ENCODE measurements at places on chromosomes 7 and 10.
A peak's percentile ranks its signal among the peaks of the same experiment; 100 is the strongest.

DNA sequence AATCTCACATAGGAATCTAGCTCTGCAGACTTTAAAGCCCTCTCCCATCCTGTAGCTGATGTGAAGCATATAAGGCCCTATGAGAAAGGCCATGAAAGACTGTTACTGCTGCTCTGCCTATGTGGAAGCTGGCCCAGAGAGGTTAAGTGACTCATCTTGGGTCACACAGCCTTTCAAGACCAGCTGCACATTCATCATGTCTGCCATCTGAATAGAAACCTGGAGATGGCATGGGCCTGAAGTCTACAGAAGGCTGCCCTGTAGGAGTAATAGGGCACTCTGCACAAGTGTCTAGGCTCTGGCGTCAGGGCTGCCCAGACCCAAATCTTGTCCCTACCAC, 59.4 kb upstream of the COL13A1 start:
- H3K4me3 ChIP-seq = no peak overlapping the region
- no peak overlapping the region for H3K27ac ChIP-seq
- no peaks in the 10 kb centered on the region for H3K27me3 ChIP-seq
- no peak for DNase-seq

- no peak overlapping the region for H3K4me3 ChIP-seq
- H3K27me3 ChIP-seq = no peaks in the 10 kb centered on the region
- no peaks in the 10 kb centered on the region for H3K4me1 ChIP-seq
- no peak overlapping the region for H3K27ac ChIP-seq
- DNase-seq = no peak
These were observed 24.9 kb upstream of the PFKFB3 start for GRCh38 chr10:6177880-6178281.

- no peaks in the 10 kb centered on the region for H3K4me1 ChIP-seq
- no peaks in the 10 kb centered on the region for H3K27me3 ChIP-seq
- H3K4me3 ChIP-seq = no peak overlapping the region
- no peak for DNase-seq
- H3K36me3 ChIP-seq = no peaks in the 10 kb centered on the region
These were observed 510.4 kb downstream of the SUGCT start for GRCh38 chr7:40645197-40645596.

- H3K4me1 ChIP-seq = no peaks in the 10 kb centered on the region
- H3K27me3 ChIP-seq = no peaks in the 10 kb centered on the region
- H3K4me3 ChIP-seq = no peak overlapping the region
- H3K27ac ChIP-seq = no peak overlapping the region
These were observed 18.6 kb downstream of the C7orf33 start for GRCh38 chr7:148609045-148609725.

- DNase-seq = no peak
- H3K27ac ChIP-seq = no peak overlapping the region
- no peaks in the 10 kb centered on the region for H3K36me3 ChIP-seq
- no peaks in the 10 kb centered on the region for H3K4me1 ChIP-seq
- H3K27me3 ChIP-seq = no peaks in the 10 kb centered on the region
These were observed 328.4 kb upstream of the KCND2 start for GRCh38 chr7:119944601-119944972.

GRCh38 chr7:14748461-14748860, 154.1 kb downstream of the DGKB start:
- no peak overlapping the region for H3K4me3 ChIP-seq
- no peaks in the 10 kb centered on the region for H3K4me1 ChIP-seq
- no peak overlapping the region for H3K27ac ChIP-seq
- no peaks in the 10 kb centered on the region for H3K27me3 ChIP-seq
- no peak for DNase-seq
- no peaks in the 10 kb centered on the region for H3K36me3 ChIP-seq

DNA sequence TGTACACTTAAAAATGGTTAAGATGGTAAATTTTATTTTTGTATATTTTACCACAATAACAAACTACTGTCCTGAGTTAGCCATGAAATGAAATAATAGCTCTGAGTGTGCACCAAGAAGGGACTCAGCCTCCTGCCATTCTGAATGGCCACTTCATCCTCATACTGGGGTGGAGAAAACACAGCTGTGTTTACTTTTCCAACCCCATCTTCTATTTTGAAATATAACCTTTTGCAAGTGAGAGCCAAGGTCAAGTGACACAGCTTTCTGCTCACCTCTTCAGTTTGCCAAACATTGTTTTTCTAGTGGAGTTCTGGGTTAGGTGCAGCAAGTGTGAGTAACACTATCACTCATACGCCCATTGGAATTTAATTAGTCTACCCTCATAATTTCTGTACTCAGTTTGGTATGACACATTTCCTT, 107.4 kb upstream of the GLCCI1 start:
- DNase-seq = no peak
- H3K4me1 ChIP-seq = no peaks in the 10 kb centered on the region
- H3K27ac ChIP-seq = no peak overlapping the region

GRCh38 chr10:112520914-112521313, 73.9 kb downstream of the VTI1A start:
- H3K27me3 ChIP-seq = no peaks in the 10 kb centered on the region
- no peak overlapping the region for H3K27ac ChIP-seq
- H3K36me3 ChIP-seq = no peaks in the 10 kb centered on the region

GRCh38 chr10:122044045-122044661, 55.2 kb downstream of the TACC2 start:
- no peaks in the 10 kb centered on the region for H3K4me1 ChIP-seq
- H3K27me3 ChIP-seq = no peaks in the 10 kb centered on the region
- H3K27ac ChIP-seq = no peak overlapping the region
- peak; percentile 49 for DNase-seq

- H3K4me1 ChIP-seq = no peaks in the 10 kb centered on the region
- H3K27me3 ChIP-seq = no peaks in the 10 kb centered on the region
- no peaks in the 10 kb centered on the region for H3K36me3 ChIP-seq
- no peak overlapping the region for H3K27ac ChIP-seq
- no peak overlapping the region for H3K4me3 ChIP-seq
These were observed 105.6 kb downstream of the LYZL1 start for GRCh38 chr10:29394321-29394932.

DNA sequence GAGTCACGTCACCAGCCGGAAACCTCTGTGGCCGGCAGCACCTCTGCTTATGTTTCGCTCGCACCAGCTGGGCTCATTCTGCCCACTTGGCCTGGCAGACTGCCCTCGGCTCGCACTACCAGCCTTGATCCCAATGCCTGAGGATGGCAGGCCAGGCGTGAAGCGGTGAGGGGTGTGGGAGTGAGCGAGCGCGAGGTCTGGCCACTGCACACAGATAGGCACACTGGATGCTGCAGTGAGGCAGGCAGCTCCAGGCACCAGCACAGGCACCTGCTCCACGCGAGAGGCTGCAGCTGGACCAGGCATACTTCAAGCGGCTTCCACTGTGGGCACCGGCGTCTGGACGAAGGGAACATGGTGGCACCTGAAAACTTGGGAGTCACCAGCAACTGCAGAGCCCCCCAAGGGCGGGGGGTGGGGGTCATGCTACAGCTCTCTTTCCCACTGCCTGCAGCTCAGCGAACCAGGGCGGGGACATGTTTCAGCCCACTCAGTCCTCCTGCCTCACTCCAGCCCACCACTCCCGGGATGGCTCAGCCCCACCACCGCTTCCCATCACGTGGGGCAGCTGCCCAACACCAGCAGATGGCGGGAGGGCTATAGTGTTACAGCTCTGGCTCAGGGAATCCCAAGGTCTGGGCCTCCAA, 5.4 kb upstream of the DMTF1 start:
- H3K4me3 ChIP-seq = no peak overlapping the region
- peak; percentile 10 for DNase-seq
- H3K27ac ChIP-seq = no peak overlapping the region
- H3K4me1 ChIP-seq = no peaks in the 10 kb centered on the region

- H3K36me3 ChIP-seq = no peaks in the 10 kb centered on the region
- no peaks in the 10 kb centered on the region for H3K27me3 ChIP-seq
- H3K27ac ChIP-seq = no peak overlapping the region
- DNase-seq = no peak
- H3K4me1 ChIP-seq = no peaks in the 10 kb centered on the region
- H3K4me3 ChIP-seq = no peak overlapping the region
These were observed 38.8 kb downstream of the ERLIN1 start for GRCh38 chr10:100146875-100147650.

DNA sequence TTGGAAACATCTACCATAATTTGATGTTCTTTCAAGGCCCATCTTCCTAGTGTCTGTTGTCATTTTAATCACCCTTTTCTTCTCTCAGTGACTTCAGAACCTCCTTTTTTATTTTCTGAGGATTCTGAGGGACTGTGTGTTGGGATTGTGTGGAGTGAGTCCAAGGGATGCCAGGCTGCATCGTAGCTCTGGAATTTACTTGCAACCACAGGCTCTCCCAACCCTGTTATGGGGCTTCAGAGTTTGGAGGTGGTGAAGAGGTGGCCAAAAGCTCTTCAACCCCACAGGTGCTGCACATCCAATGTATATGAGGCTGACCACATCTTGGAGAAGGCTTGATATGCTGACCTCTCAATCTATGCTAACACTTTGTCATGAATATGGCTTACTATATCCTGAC, 79.5 kb upstream of the GPR141 start:
- no peak overlapping the region for H3K27ac ChIP-seq
- H3K27me3 ChIP-seq = no peaks in the 10 kb centered on the region
- H3K4me1 ChIP-seq = no peaks in the 10 kb centered on the region
- DNase-seq = peak; percentile 6
- H3K4me3 ChIP-seq = no peak overlapping the region
- no peaks in the 10 kb centered on the region for H3K36me3 ChIP-seq

- no peak overlapping the region for H3K27ac ChIP-seq
- no peaks in the 10 kb centered on the region for H3K27me3 ChIP-seq
- no peaks in the 10 kb centered on the region for H3K4me1 ChIP-seq
These were observed 166.9 kb downstream of the GRK5 start for GRCh38 chr10:119374236-119374635.

- no peak overlapping the region for H3K27ac ChIP-seq
- no peaks in the 10 kb centered on the region for H3K27me3 ChIP-seq
- H3K4me1 ChIP-seq = no peaks in the 10 kb centered on the region
- DNase-seq = no peak
- H3K4me3 ChIP-seq = no peak overlapping the region
These were observed 60.4 kb downstream of the MEOX2 start for GRCh38 chr7:15626041-15626440.

DNA sequence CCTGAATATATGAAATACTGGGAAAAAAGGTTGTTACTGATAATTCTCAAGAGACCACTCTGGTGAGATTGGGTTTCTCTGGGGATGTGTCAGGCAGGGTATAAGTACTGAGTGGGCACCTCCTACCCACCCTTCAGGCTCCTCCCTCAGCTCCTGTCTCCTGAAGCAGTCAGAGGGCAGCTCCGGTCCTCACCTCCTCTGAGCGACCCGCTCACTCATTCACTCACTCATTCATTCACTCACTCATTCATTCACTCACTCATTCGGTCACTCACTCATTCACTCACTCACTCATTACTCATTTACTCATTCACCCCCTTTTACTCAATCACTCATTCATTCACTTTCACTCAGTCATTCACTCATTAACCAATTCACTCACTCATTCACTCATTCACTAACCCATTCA, 6.9 kb upstream of the PFKP start:
- no peak overlapping the region for H3K27ac ChIP-seq
- H3K36me3 ChIP-seq = no peaks in the 10 kb centered on the region
- no peak overlapping the region for H3K4me3 ChIP-seq
- no peaks in the 10 kb centered on the region for H3K27me3 ChIP-seq
- no peak for DNase-seq

GRCh38 chr7:43944286-43944685, 18.1 kb downstream of the UBE2D4 start:
- no peaks in the 10 kb centered on the region for H3K36me3 ChIP-seq
- H3K27me3 ChIP-seq = no peaks in the 10 kb centered on the region
- no peak for DNase-seq
- H3K4me3 ChIP-seq = no peak overlapping the region

GRCh38 chr10:8455181-8455580, 400.7 kb downstream of the GATA3 start:
- H3K4me3 ChIP-seq = no peak overlapping the region
- no peaks in the 10 kb centered on the region for H3K27me3 ChIP-seq
- H3K36me3 ChIP-seq = no peaks in the 10 kb centered on the region

DNA sequence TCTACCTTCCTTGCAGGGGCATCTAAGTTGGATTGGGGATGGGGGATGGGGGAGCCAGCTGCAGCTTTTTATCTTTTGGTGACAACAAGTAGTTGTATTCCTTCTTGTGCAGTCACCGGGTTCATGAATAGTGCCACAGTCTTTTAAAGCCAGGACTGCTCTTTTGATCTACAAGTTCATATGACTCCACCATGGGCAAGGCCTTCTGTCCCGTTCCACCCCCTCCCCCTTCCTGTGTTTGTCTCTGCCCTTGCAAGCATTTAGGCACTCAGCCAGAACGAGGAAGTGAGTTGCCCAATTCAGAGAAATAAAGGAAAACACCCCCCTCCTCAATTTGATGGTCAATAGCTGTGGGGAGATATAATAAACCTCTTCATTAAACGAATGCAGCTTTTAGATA, 44.8 kb upstream of the EGR2 start:
- no peaks in the 10 kb centered on the region for H3K4me1 ChIP-seq
- no peaks in the 10 kb centered on the region for H3K27me3 ChIP-seq
- H3K36me3 ChIP-seq = no peaks in the 10 kb centered on the region
- no peak overlapping the region for H3K27ac ChIP-seq
- DNase-seq = no peak

- H3K27me3 ChIP-seq = no peaks in the 10 kb centered on the region
- H3K4me3 ChIP-seq = no peak overlapping the region
- H3K27ac ChIP-seq = no peak overlapping the region
- DNase-seq = no peak
These were observed 225.8 kb downstream of the IPMK start for GRCh38 chr10:58041901-58042300.

DNA sequence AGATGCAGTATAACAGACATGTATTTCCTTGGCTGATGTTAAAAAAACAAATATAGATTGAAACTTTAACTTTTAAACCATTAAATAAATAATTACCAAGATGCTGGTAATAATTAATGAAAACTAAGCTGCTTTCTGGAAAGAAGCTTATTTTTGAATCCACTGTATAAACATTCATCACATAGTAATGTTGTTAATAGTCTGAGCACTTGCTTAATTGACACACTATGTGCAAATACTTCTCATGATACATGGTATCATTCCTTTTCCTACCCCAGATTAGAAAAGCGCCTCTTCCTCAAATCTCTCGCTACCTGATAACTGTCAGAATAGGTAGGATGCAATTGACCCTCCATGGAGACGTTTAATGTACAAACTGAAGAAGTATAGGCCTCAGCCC, 15.0 kb upstream of the COL28A1 start:
- H3K27me3 ChIP-seq = no peaks in the 10 kb centered on the region
- H3K36me3 ChIP-seq = no peaks in the 10 kb centered on the region
- H3K4me3 ChIP-seq = no peak overlapping the region
- no peaks in the 10 kb centered on the region for H3K4me1 ChIP-seq

DNA sequence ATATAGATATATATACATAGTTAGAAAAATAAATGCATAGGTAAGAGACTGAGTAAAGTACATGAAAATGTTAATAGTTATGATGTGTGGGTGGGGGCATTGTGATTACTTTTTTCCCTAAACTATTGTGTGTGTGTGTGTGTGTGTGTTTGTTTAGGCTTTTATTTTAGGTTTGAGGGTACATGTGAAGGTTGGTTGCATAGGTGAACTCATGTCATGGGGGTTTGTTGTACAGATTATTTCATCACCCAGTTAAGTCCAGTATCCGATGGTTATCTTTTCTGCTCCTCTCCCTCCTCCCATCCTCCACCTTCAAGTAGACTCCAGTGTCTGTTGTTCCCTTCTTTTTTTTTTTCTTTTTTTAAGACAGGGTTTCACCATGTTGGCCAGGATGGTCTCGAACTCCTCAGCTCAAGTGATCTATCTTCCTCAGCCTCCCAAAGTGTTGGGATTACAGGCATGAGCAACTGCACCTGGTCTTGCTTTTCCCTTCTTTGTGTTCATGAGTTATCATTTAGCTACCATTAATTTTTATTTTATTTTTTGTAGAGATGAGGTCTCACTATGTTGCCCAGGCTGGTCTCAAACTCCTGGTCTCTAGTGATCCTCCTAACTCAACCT, 1.9 kb upstream of the RUFY2 start:
- H3K4me1 ChIP-seq = no peaks in the 10 kb centered on the region
- DNase-seq = no peak
- H3K27ac ChIP-seq = no peak overlapping the region
- H3K4me3 ChIP-seq = no peak overlapping the region
- H3K27me3 ChIP-seq = no peaks in the 10 kb centered on the region
